ENCODE measurements at places on chromosomes 4 and X.

GRCh38 chrX:71664889-71665491, 2.4 kb upstream of the LOC101059915 start:
- H3K4me1 ChIP-seq: peaks cover 9% of the 10 kb centered on the region
- no peaks in the 10 kb centered on the region for H3K27me3 ChIP-seq
- no peaks in the 10 kb centered on the region for H3K36me3 ChIP-seq

DNA sequence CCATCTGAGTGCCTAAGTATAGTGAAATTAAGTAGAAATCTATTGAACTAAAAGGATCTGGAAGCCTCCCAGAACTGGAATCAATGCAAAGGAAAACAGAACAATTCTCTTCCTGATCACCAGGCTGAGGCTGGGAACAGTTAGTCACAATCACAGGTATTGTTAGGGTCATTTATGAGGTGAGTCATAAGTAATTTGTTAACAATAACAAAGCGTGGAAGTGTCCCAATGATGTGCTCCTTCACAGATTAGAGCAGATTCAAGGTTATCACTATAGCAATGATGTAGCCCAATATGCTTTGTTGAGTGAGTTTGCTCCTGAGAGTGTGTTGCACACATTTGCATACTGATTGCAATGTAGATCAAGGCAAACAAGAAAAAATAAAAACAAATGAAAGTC, 228.1 kb downstream of the ZNF674 start:
- peaks cover 6% of the 10 kb centered on the region for H3K4me1 ChIP-seq
- H3K27ac ChIP-seq: no peak overlapping the region
- DNase-seq: no peak
- no peak overlapping the region for H3K4me3 ChIP-seq
- no peaks in the 10 kb centered on the region for H3K36me3 ChIP-seq
- H3K27me3 ChIP-seq: no peaks in the 10 kb centered on the region

- no peak overlapping the region for H3K27ac ChIP-seq
- no peaks in the 10 kb centered on the region for H3K36me3 ChIP-seq
- H3K27me3 ChIP-seq: no peaks in the 10 kb centered on the region
- no peaks in the 10 kb centered on the region for H3K4me1 ChIP-seq
Observed at GRCh38 chr4:55071951-55072350, 53.4 kb downstream of the KDR start.

DNA sequence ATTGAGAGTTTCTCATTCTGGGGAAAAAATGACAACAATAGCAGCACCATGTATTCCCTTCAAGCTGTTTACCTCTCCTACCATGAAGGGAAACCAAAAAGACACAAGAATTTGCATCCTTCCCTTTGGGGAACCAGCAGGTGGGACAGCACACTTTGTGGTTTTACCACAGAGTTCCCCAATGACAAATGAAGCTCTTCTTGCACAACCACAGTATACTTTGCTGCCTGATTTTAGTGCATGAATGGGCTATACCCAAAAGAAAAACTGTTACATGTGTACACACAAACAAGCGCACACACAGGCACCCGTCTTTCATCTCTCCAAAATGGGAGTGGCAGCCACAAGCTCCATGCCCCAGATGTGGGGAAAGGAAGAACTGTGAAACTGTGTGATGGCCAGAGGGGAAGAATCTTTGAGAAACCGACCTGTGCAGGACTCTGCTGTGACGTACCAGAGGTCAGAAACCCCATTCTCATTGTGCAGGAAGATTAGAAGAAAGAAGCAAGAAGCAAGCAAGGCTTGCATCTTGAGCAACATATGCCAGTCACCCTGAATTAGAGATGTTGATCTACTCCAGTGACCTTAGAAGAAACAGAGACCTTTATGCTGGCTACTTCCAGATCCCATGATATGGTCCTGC, 2.7 kb upstream of the MAML3 start:
- no peaks in the 10 kb centered on the region for H3K36me3 ChIP-seq
- no peak for DNase-seq

DNA sequence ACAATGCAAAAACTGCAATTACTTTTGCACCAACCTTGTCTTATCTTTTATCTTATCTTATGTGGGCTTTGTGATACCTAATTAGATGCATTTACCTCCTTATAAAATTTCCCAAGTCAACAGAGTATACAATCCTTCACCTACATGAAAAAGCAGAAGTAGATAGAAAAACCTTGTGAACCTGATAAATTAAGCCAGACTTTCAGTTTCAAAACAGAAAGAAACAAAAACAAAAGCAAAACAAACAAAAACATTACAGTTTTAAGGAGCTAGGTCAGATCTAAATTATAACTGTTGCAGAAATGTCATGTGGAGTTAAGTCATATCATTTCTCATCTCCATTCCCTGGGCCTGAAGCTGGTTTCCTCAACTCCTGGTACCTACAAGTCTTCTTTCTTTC, 24.9 kb upstream of the CXXC4 start:
- no peak overlapping the region for H3K4me3 ChIP-seq
- H3K4me1 ChIP-seq: no peaks in the 10 kb centered on the region
- H3K27ac ChIP-seq: no peak overlapping the region

DNA sequence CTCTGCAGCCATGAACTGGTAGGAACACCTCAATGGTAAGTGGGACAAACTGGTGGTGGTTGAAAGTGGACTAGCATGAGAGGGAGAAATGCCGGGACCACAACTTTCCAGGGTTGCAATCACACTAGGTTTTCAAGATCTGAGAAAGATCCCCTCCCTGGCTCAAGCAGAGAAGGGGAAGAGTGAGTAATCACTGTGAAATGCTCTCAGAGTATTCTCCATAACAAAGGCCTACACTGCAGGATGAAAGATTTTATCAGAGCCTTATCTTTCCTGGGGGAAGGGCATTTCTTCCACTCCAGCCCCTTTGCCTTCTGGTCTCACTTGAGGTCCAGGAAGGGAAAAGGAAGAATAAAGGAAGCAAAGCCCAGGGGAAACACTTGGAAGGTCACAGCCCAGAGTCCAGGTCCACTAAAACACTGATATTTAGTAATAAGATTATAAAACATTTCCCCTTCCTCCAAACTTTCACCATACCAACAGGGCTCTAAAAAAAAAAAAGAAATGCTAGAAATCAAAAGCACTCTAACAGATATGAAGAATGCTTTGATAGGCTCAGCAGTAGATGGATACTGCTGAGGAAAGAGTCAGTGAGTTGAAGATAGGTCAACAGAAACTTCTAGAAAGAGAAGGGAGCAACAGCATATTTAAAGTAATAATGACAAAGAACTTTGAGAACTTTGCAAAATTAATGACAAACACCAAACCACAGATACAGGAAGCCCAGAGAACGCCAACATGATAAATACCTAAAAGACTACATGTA, 95.9 kb downstream of the WDFY3 start:
- H3K27me3 ChIP-seq: no peaks in the 10 kb centered on the region
- H3K4me3 ChIP-seq: no peak overlapping the region
- no peak for DNase-seq
- no peak overlapping the region for H3K27ac ChIP-seq

- peaks cover 3% of the 10 kb centered on the region for H3K27me3 ChIP-seq
- no peak for DNase-seq
- H3K27ac ChIP-seq: no peak overlapping the region
- no peaks in the 10 kb centered on the region for H3K36me3 ChIP-seq
Observed at GRCh38 chr4:75584067-75584466, 28.2 kb downstream of the ODAPH start.

- H3K36me3 ChIP-seq: no peaks in the 10 kb centered on the region
- H3K27ac ChIP-seq: no peak overlapping the region
- no peak overlapping the region for H3K4me3 ChIP-seq
- no peaks in the 10 kb centered on the region for H3K27me3 ChIP-seq
- H3K4me1 ChIP-seq: no peaks in the 10 kb centered on the region
Observed at GRCh38 chr4:7945709-7946380, 6.2 kb upstream of the AFAP1 start.

- DNase-seq: no peak
- H3K36me3 ChIP-seq: no peaks in the 10 kb centered on the region
- H3K4me3 ChIP-seq: no peak overlapping the region
- no peaks in the 10 kb centered on the region for H3K27me3 ChIP-seq
Observed at GRCh38 chr4:53479736-53480525, 102.5 kb downstream of the FIP1L1 start.
